ENCODE measurements at places on chromosomes 4 and X. TPM values are rescaled to one million over a fixed set of nuclear protein-coding genes. Genes with fewer than 3 reads are reported as not detected.

- DNase-seq: no peak
- no peak overlapping the region for H3K4me3 ChIP-seq
- H3K27ac ChIP-seq: no peak overlapping the region
- H3K4me1 ChIP-seq: no peaks in the 10 kb centered on the region
Measured at GRCh38 chrX:3518870-3519269, 172.4 kb upstream of the MXRA5 start.

DNA sequence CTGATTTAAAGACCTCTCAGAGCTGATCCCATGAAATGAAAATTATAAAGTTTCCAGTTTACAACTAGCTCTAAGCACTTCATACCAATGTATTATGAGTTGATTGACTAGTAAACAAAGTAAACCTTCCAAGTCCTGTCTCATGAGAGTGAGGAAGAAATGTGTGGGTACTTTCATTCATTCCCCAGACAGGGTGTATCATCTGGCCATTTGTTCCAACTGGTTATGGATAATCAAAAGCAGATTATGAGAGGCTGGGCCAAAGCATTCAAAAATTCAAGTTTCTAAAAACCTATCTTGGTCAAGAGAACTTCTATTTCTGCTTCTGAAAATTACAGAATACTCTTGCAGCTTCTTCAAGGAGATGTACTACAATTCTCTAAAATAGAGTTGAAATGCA is 193.3 kb upstream of the RASGEF1B start:
- H3K36me3 ChIP-seq: no peaks in the 10 kb centered on the region
- no peak overlapping the region for H3K27ac ChIP-seq
- no peak for DNase-seq
- H3K4me1 ChIP-seq: no peaks in the 10 kb centered on the region
- no peaks in the 10 kb centered on the region for H3K27me3 ChIP-seq
- no peak overlapping the region for H3K4me3 ChIP-seq

- H3K4me1 ChIP-seq: no peaks in the 10 kb centered on the region
- no peaks in the 10 kb centered on the region for H3K36me3 ChIP-seq
- no peak overlapping the region for H3K4me3 ChIP-seq
- H3K27me3 ChIP-seq: no peaks in the 10 kb centered on the region
- DNase-seq: no peak
Measured at GRCh38 chr4:18631586-18631985, 610.0 kb upstream of the LCORL start.

DNA sequence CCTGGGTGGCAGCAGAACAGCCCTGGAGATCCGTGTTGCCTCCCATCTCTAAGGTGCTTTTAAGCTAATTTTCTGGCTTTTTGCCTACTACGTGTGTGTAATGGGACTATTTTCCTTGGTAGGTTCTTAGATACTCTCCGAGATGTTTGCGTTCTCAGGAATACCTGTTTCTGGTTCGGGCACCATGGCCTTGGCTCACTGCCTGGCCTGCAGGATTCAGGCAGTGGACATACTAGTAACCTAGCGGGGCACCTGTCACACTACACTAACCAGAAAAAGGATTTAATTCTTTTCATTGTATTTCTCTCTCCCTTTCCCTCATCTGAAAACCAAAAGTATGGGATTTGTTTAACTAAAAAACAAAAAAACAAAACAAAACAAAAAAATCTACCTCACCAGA is 29.2 kb downstream of the FHIP1A start:
- H3K4me3 ChIP-seq: no peak overlapping the region
- no peaks in the 10 kb centered on the region for H3K27me3 ChIP-seq
- peak; percentile 67 for DNase-seq
- H3K36me3 ChIP-seq: no peaks in the 10 kb centered on the region

GRCh38 chrX:154446430-154446829 is 2.5 kb downstream of the FAM50A start:
- H3K27me3 ChIP-seq: no peaks in the 10 kb centered on the region
- DNase-seq: no peak
- no peak overlapping the region for H3K27ac ChIP-seq
- H3K36me3 ChIP-seq: peaks cover 6% of the 10 kb centered on the region

ZNF827 gene
- total RNA-seq: 13.8 TPM

Data from body of pancreas (tissue), 4 donors.